T-helper 17 cell (primary cell): ENCODE measurements at places on chromosomes 16 and 17.

DNA sequence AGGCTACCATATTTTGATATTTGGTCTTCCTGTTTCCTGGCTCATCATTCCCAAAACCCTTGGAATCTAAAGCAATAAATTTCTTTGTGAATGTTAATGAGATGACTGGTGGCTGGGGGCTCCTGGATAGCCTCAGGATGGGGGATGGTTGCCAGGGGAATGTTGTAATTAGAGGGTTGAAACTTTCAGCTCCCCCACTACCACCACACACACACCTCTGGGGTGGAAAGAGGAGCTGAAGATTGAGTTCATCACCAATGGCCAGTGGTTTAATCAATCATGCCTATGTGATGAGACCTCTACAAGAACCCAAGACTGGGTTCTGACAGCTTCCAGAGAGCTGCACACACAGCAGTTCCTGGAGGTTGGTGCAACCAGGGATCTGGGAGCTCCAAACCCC is 59.1 kb downstream of the HS3ST3A1 start:
- DNase-seq, result no peak

GRCh38 chr17:39979893-39980350 is 685 bp upstream of the PSMD3 start:
- DNase-seq, result no peak

GRCh38 chr17:68657166-68657565 is 56.0 kb upstream of the FAM20A start:
- DNase-seq, result no peak

DNA sequence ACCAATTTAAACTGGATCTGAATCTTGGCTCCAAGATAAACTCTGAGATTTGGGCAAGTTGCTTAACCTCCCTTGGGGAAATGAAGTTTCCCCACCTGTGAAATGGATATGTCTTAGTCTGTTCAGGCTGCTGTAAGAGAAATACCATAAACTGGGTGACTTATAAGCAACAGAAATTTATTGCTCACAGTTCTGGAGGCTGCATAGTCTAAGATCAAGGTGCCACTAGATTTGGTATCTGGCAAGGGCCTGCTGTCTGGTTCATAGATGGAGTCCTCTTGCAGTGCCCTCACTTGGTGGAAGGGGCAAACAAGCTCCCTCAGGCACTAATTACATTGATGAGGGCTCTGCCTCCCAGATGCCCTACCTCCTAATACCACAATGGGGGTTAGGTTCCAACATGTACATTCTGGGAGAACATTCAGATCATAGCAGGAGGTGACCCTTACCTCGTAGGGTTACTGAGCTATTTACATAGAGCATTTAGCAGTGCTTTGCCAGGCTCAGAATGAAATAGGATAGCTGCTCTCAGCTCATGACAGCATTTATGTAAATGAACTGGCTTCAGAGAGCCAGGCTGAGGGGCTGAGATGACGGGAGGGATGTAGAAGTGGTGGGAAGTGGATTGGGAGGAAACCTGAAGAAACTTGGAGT is 83.9 kb downstream of the SPECC1 start:
- DNase-seq, result no peak

- DNase-seq, result no peak
Measured at GRCh38 chr17:66604376-66604775, 230.5 kb upstream of the CACNG5 start.

DNA sequence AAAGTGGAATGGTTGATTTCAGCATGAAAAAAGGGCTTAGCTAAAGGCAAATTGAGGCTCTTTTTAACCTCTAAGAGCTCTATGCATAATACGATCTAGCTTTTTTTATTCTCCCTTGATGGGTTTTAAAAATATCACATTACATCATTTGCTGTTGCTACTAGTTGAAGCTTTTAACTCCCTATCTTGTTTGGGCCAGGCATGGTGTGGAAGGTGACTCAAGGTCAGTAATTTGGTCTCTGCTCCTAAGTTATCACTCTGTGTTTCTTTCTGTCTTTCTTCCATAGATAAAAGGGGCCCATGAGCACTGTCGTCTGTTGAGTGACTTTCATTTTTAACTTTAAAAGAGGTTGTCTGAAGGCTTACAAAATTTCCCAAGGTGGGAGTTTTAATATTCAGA is 58.1 kb upstream of the GOT2 start:
- no peak for DNase-seq

DNA sequence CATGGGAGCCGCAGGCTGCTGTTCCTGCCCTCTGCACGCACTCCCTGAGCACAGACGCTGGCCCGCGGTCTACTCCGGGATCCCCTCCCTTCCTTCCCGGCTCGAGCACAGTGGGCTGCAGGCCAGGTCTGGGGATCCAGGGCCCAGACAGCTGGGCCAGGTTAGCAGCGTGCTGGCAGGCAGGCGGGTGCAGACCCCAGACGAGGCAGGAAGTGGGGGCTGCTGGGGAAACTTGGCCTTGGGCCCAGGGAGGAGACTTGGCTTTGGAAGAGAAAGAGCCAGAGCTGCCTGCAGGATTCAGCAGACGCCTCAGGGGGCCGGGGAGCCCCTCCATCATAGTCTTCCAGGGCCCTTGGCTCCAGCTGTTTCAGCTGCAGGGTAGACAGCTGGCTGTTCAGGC is 30.2 kb upstream of the ABCC3 start:
- DNase-seq, result no peak

DNA sequence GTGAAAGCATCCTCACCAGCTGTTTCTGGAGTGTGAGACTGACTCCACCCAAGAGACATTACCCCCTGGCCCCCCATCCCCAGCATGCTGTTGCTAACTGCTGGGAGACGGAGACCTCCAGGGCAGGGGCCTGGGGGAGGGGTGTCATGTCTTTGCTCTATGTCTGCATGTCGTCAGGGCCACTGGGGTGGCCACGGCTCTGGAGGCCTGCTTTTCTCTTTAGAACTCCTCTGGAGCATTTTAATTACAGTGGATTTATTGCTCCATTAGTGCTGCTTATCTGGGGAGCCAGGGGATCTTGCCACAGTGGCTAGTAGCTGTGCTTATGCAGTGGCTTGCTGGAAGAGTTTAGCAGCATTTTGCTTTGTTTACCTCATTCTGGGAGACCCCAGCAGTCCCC is 32.3 kb downstream of the CLEC16A start:
- no peak for DNase-seq
